ENCODE measurements at places on chromosomes 4 and X.
A peak's percentile ranks its signal among the peaks of the same experiment; 100 is the strongest.

- ATAC-seq, result peak; percentile 86
These were observed 11.0 kb downstream of the CUL4B start for GRCh38 chrX:120549483-120550452.

DNA sequence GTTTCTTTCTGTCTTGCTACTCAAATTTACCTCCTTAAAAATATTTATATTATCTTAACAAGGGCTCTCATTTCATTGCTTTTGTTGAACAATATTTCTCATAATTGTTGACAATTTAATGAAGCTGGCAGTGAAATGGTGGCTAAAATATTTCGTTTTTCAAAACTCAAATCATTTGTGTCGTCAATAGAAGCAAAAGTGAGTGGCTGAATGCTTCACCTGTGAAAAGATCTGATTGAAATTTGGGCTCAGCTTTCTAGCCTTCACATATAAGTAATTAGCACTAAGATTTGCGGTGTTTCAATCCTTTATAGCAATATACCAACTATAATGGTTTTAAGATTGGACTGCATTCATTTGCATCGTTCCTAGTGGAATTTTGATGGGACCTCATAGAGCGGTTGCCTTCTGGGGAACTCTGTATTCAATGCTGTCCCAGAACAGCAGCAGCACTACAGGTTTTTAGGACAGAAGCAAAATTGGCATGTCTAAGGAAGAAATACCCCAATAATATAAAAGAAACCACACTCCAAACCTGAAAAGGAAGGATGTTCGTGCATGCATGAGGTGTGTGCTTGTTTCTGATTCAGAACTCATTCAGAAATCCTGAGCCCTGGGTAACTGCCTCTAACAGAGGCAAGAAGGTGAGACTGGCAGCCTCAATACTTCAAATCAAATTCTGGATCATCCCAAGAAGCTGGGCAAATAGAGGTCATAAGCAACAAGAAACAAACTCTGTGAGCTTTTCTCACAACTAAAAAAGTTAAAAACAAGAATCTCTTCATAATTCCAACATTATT is 2.5 kb downstream of the CXCL1 start:
- ATAC-seq, result no peak

GRCh38 chrX:124415115-124415800 is 68.9 kb downstream of the SH2D1A start:
- no peak for ATAC-seq

GRCh38 chr4:103091601-103092223 is 7.9 kb downstream of the BDH2 start:
- peak; percentile 28 for ATAC-seq

DNA sequence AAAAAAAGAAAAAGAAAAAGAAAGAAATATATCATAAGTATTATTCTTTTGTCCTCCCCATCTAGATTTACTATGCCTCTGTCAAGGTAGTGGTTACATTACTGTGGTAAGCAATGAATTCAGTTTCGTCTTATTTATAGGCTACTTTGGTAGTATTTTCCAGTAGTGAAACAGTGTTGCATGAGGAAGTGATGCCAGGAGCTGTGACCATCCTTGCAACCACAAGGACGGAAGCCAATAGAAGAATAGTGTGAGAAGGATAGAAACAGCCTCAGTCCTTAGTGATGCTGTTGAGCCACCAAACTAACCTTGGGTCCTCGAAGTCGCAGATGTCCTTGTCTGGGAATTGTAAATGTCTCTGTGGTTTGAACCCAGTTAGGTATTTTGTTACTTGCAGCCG is 328.5 kb downstream of the PPP3CA start:
- ATAC-seq, result no peak

DNA sequence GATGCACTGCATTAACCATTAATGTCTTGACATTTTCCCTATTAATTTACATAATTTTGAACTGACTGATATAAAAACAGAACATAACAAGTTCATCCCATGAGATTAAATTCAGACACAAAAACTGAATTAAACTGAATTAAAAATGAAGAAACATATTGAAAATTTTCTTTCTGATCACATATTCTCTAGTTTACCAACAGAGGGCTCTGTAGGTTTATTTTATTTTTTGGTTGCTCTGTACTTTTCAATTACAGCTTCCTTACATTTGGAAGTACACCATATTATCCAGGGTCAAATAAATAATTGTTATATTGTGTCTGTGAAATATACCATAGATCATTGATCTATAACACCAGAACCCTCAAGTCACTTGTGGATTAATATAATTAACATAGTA is 27.3 kb upstream of the CT83 start:
- ATAC-seq, result no peak

DNA sequence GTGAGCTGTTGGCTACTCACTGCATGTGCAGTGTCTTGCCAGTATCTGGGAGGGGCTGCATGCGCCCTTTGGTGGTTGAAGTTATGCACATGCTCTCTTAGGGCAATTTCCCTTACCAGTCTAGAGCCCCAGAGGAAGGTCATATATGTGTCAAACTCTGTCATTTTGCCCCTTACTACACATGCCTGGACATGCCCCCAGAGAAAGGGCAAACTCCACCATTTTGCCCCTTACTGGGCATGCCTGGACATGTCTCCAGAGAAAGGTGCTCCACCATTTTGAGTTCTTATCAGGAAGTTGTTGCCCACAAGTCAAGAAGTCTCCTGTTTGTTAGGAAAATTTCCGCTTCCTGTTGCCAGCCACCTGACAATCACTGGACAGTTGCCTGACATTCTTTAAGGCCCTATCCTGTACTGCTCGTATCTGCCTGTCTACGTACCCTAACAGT is 56.4 kb upstream of the PLAC8 start:
- ATAC-seq, result no peak

DNA sequence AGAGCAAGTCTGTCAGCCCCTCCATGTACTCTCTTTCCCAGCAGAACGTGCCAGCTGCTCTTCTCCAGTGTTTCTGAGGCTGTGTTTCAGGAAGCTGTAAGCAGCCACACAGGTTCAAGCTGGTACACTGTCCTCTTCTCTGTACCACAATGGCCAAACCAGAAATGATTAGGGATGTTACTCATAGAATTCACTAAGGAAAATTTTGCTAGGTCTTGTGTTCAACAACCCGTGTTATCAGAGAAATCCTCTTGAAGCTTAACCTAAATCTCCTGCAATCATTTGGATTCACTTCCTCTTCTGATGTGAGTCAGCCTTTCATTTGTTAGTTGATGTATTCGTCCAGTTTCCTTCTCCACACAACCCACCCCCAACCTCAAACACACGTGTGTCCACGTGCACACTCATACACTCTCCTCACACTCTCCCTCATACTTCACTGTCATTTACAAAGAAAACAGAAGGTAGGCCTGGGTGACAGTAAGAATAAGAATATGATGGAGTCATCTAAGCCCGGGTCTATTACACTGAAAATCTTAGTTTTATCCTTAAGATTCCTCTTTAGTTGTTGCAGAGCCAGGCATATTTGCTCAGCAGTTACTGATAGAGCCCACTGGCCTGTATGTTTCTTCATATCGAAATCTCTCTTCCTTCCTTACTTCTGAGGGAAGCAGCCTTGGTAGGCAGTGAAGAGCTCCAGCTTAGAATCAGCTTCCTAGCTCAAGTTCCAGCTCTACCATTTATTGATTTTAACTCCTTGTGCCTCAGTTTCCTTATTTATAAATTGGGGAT is 63.4 kb downstream of the DCUN1D4 start:
- no peak for ATAC-seq

- no peak for ATAC-seq
These were observed 52.8 kb downstream of the MED28 start for GRCh38 chr4:17667253-17667652.

GRCh38 chr4:11471618-11472017 is 42.9 kb upstream of the HS3ST1 start:
- ATAC-seq, result peak; percentile 70

DNA sequence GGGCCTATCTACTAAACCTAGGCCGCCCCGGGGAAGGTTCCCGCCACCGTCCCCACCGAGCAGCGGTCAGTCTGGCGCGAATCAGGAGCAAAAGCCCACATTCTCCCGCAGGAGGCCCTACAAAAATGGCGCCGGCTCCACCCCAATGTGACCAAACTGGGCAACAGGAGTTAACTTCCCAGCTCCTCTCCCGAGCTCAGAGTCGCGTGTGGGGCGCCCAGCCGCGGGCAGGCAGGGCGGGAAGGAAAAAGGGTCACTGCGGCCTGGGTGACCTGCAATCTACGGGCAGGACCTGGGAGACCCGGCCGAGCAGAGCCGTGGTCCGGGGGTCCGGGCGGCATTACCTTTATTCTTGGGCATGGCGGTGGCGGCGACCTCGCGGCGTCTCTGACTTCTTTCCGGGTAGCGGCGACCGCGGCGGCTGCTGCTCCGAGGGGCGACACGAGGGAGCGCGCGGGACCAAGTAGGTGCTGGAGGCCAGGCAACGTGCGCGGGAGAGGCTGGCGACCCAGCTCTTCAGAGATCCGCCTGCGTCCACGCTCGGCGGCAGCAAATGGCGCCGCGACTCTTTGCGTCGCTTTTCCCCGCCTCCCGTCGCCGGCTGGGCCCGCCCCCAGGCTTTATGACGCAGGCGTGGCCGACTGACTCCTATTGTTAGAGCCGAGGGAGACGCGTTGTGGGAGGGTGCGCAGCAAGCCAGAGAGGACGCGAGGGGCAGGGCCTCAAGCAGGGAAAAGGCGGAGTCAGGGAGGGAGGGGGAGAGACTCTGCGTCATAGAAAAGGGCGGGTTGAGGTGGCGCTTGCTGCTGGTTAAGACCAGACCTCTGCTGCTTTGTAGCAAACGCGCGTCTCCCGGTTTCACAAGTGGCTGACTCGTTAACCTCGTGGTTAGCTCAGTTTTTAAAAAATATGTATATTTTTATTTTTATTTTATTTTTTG is at the start of gene EIF1AX:
Gene EIF1AX, minus strand, starts transcription at position 558 of the 940 bp plus-strand sequence. Its CDS starts 198 bp downstream, at position 360.
- ATAC-seq, result peak; percentile 100

GRCh38 chrX:40326186-40326965 is 228.6 kb upstream of the BCOR start:
- peak; percentile 37 for ATAC-seq

DNA sequence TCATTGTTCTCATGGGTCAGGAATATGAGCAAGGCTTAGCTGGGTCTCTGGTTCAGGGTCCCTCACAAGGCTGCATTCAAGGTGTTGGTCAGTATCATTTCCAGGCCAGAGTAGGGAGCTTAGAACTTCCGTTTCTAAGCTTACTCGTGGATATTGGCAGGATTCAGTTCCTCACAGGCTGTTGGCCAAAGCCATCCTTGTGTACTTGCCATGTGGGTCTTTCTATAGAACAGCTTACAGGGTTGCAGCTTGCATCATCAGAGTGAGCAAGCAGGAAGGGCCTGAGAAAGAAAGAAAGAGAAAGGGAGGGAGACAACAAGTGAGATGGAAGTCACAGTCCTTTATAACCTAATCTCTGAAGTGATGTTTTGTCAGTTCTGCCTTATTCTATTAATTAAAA is 5.1 kb upstream of the LIMCH1 start:
- ATAC-seq, result no peak

DNA sequence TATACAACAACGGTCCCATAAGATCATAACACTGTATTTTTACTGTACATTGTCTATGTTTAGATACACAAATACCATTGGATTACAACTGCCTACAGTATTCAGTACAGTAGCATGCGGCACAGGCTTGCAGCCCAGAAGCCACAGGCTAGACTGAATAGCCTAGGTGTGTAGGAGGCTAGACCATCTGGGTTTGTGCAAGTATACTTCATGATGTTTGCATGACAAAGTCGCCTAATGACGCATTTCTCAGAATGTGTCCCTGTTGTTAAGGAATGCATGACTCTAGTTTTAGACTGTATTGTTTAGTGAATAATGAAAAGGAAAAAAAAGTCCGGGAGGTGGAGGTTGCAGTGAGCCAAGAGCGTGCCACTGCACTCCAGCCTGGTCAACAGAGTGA is 56.5 kb upstream of the C4orf50 start:
- ATAC-seq, result no peak

GRCh38 chrX:38347136-38347535 is 5.3 kb upstream of the OTC start:
- peak; percentile 46 for ATAC-seq

- peak; percentile 59 for ATAC-seq
These were observed 7.5 kb downstream of the IDS start for GRCh38 chrX:149497626-149498025.

GRCh38 chr4:101191302-101192098 is 155.8 kb downstream of the PPP3CA start:
- ATAC-seq, result peak; percentile 49

DNA sequence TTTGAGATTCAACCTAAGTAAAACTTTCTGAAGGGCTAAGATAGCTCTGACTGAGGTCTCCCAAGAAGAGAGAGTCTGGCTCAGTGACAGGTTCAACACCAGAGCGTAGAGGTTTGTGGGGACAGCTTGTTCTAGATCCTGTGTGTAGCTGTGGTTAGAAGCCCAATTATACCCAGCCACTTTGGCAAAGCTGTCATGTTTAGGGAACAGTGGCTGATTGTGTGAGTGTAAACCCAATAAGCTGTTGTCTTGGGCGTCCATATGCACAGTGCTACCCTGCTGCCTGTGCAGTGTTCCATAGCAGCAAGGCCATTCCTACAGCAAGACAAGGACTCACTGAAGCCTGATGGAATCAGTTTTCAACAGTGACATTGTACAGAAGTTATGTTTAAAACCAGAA is 11.2 kb upstream of the SCRG1 start:
- ATAC-seq, result peak; percentile 33

DNA sequence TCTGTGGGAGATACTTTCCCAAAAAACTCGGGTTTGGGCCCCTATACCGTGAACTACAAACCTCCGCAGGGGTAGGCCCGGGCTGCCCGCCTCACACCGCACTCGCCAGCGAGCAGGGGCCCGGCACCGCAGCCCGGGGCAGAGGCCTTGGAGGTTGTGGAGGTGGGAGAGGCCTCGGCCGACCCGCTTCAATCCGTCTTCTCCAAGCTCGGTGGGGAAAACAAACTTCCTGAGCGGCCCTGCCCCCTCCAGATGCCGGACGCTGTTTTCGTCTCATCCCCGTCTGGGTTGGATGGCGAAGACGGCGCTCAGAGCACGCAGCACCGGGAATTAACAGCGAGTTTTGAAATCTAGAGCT is 442 bp upstream of the MCUB start:
- peak; percentile 29 for ATAC-seq

DNA sequence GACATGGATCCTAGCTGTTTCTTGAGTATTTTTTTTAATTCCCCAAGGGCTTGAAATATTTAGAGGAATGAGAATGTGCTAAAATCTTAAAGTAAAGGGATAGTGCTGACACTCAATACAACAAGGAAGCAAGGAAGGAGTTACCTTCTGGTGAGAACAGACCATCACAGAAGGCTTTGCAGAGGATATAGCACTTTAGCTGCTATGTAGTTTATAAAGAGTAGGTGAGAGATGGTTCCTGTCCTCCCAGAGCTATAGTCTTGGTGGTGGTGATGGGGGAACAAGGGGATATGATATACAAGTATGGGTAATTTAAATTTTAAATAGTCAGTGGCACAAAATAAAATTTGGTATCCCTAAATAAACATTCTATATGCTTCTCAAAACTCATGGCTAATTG is 47.6 kb downstream of the MTHFD2L start:
- no peak for ATAC-seq

- no peak for ATAC-seq
These were observed 193.9 kb upstream of the SPOCK3 start for GRCh38 chr4:167428156-167428555.

- no peak for ATAC-seq
These were observed 3.2 kb upstream of the AMMECR1 start for GRCh38 chrX:110321081-110321480.

- ATAC-seq, result no peak
These were observed 224.8 kb upstream of the NOCT start for GRCh38 chr4:138790706-138791340.
